ENCODE measurements at places on chromosomes 3 and 15.

DNA sequence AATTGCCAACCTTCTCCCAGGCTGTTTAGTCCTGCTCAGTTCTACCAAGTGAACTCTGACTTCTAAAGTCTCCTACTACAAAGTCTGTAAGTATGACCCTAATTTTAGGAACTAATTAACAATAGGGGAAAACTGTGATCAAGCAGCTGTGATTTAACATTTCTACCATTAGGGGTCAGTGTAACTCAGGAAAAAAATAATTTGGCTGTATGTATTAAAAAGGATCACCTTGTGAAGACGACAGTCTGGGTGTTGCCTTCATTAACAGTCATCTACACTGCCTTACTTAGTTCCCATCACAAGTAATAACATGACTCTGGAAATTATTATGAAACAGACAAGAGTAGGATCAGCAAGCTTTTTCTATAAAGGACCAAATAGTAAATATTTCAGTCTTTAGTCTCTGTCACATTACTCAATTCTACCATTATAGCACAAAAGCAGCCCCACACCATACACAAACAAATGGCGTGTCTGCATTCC lies 4.2 kb upstream of the NPHP3 start:
- DNase-seq, result peak; percentile 51

DNA sequence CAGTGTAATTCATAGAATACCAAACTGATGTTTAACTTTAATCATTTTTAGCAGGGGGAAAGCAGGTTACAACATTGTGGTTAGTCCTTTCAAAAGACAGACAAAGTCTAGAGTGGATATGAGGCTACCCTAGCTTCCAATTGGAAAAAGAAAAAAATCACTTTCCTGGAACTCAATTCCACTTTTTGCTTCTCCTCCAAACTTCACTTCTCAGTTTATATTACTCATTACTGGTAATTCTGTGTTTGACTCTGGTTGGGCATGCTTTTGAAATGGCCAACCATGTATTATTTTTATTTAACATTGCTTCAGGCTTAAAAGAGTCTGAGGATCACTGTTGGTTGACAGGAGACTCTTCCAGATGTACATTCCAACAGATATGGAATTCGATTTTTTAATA lies 84.8 kb downstream of the RAP2B start:
- DNase-seq, result no peak

GRCh38 chr15:68666812-68667450 lies 88.1 kb downstream of the CORO2B start:
- DNase-seq, result no peak

DNA sequence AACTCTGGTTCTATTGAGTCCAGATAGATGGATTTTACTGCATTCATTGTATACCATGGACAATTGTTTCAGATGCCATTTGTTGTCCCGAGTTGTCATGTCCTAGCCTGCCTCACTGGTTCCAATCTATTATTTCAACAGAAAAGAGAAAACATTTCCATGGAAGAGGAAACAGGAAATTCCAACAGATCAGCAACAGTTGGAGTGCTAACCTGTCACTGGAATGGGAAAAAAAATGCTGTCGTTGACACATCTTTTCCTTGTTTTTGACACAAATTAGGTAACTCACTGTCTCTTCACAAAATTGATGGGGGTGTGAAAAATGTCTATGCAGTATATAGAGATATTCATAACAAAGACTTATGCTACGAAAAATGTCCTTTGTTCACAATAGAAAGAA lies 432.0 kb upstream of the TBL1XR1 start:
- no peak for DNase-seq

GRCh38 chr3:54863366-54863765 lies 64.5 kb downstream of the LRTM1 start:
- no peak for DNase-seq

Data from kidney tubule cell (primary cell).